Nephron progenitor cell (in vitro differentiated cells): ENCODE measurements at places on chromosomes 5 and 9.

- no peak overlapping the region for H3K4me3 ChIP-seq
- peaks cover 14% of the 10 kb centered on the region for H3K4me1 ChIP-seq
- H3K36me3 ChIP-seq: no peaks in the 10 kb centered on the region
These were observed 110.2 kb upstream of the DAPK1 start for GRCh38 chr9:87387351-87388011.

DNA sequence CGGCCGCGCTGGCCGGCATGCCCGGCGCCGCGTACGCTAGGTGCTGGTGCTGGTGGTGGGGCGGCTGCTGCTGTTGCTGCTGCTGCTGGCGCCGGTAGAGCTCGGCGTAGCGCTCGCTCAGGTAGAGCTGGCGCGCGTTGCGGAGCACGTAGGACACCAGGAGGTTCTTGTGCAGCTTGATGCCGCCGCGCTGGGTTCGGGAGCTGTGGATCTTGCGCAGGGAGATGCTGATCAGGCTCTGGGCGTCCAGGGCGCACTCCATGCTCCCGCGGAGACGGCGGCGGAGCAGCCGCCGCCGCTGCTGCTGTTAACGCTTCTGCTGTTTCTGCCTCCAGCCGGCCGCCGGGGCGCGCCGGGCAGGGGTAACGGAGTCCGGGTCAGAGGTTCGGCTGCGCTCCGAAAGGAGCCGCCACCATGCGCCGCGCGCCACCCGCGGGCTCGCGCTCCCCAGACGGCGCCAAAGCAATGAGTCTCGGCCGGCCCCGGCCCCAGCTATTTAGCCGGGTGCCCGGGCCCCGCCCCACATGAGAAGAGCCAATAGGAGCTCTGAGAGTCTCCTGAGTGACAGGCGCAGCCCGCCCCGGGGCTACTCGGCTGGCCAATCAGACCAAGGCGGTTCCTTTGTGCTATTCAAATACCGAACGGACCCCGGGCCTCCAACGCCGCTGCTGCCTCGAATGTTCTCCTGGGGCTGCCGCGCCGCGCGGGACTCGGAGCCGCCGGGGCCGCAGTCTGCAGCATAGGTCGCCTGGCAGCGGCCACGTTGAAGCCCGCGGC, at the start of gene IER5L:
Gene IER5L, minus strand, starts transcription at position 471 of the 777 bp plus-strand sequence. Its CDS starts 209 bp downstream, at position 262.
- H3K4me3 ChIP-seq: peak within 1 kb of the TSS; percentile 94
- peaks cover 48% of the 10 kb centered on the region for H3K4me1 ChIP-seq
- peak; percentile 95 for DNase-seq
- H3K36me3 ChIP-seq: no peaks in the 10 kb centered on the region

DNA sequence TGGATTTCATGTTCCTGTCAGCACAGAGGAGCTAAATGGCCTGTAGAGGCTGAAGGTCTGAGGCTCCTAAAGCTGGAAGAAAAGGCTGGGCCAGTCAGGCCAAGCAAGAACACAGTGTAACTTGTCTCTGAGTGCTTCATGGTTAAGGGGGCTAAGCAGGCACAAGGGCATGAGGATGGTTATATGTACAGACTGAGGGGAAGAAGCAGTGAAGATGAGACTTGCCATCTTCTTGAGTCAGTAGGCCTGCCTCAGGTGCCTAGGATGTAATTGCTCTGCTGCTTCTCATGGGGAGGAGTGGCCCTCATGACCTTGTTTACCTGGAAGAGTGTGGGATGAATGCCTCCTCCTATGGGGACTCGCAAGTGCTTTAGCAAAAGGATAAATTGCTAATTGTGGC, 8.7 kb upstream of the PSMD5 start:
- H3K36me3 ChIP-seq: no peaks in the 10 kb centered on the region
- DNase-seq: no peak
- peaks cover 2% of the 10 kb centered on the region for H3K27me3 ChIP-seq
- H3K27ac ChIP-seq: no peak overlapping the region
- H3K4me3 ChIP-seq: no peak overlapping the region
- peaks cover 14% of the 10 kb centered on the region for H3K4me1 ChIP-seq

- peak; percentile 30 for DNase-seq
- H3K27me3 ChIP-seq: peaks cover 86% of the 10 kb centered on the region
- peaks cover 38% of the 10 kb centered on the region for H3K4me1 ChIP-seq
- no peaks in the 10 kb centered on the region for H3K36me3 ChIP-seq
- H3K4me3 ChIP-seq: peak overlapping the region; percentile 63
These were observed 60.1 kb downstream of the TMEM174 start for GRCh38 chr5:73233053-73233460.

DNA sequence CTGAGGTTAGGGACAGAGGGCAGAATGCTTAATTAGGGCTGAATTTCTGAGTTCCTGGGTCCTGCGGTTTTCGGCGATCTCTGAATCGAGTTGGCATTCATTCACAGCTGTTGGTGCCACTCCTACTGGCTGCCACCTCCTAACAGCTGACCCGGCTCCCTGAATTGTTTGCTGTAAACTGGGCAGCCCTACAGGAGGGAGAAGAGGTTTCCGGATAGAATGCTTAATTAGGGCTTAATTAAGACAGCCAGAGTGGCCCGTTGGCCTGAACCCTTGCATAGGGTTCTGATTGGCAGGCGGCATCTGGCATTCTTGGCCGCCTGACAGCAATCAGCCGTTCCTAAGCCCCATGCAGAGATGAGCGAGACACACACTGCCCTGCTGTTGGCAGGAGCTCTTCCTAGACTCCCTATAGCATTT, 25.7 kb downstream of the FRMPD1 start:
- no peak for DNase-seq
- H3K4me3 ChIP-seq: no peak overlapping the region
- H3K27ac ChIP-seq: no peak overlapping the region

DNA sequence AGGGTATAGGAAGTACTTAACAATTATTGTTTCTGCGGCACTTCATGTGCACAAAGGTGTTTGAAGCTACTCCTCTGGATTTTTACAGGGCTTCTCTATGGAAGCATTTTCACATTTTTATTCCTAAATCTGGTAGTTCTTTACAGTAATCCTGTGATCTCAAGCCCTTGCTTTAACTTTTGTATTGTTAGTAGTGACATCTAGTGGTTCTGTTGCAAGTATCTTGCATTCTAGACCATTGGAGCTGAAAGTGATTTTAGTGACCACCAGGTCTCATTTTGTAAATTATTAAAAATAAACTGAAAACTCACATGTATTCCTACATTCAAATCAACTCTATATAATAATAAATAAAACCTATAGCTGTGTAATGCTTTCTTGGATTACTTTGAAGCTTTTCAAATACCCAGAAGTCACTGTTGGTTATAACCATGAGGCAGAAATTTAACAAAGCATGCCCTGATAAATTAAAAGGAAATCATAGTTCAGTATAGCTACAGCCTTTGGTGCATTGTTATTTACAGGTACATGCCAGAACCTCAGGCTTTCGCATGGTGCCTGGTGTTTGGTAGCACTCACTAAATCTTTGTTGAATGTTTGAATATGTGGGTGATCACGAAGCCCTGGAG, 18.9 kb downstream of the RPS23 start:
- H3K36me3 ChIP-seq: peaks cover 17% of the 10 kb centered on the region
- no peak for DNase-seq

DNA sequence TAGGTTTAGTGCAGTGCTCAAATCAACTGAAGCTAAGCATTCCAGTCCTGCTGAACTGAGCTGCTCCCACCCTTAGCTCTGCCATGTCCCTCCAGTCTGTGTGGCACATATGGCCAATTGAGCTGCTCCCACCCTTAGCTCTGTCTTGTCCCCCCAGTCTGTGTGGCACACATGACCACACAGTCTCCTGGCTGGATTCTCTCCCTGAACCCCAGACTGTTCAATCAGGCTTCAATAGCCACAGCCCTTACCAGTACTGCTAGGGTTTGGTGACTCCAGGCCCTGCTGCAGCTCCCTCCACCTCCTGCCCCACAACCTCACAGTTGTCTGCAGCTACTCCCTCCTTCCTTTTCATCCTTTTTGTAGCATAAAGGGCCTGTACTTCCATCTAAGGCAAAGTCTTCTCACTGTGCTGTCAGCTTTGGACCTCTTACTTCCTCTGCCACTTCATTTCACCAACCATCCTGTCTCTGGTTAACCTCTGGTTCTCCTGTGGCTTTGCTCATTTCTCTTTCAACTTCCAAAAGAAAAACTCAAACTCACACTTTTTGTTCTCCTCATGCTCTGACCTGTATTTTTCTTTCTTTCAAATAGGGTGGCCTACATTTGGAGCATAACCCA, 50.8 kb downstream of the ADAMTS12 start:
- H3K27ac ChIP-seq: no peak overlapping the region
- DNase-seq: no peak
- H3K4me1 ChIP-seq: no peaks in the 10 kb centered on the region
- H3K4me3 ChIP-seq: no peak overlapping the region
- peaks cover 4% of the 10 kb centered on the region for H3K27me3 ChIP-seq

- H3K27ac ChIP-seq: no peak overlapping the region
- peaks cover 3% of the 10 kb centered on the region for H3K27me3 ChIP-seq
- no peak overlapping the region for H3K4me3 ChIP-seq
- H3K36me3 ChIP-seq: no peaks in the 10 kb centered on the region
These were observed 287.4 kb upstream of the ACTBL2 start for GRCh38 chr5:57770039-57770438.

DNA sequence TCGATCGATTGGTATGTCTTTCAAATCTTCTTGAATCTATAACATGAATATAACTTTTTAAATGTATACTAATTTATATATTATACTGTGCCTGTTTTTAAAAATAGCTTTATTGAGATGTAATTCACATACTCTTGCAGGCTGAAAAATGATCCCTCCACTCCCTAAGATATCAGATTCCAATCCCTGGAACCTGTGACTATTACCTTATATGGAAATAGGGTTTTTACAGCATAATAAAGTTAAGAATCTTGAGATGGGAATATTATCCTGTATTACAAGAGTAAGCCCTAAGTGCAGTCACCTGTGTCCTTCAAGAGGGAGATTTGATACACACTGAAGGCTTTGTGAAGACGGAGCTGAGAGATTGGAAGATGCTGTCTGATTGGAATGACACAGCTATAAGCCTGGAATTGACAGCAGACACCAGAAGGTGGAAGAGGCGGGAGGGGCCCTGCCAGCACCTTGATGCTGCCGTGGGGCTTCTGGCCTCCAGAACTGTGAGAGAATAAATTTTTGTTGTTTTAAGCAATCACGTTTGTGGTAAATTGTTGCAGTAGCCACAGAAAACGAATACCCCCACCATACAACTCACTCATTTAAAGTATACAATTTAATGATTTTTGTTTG, 161.3 kb downstream of the RMI1 start:
- H3K4me1 ChIP-seq: peaks cover 40% of the 10 kb centered on the region
- H3K27me3 ChIP-seq: peaks cover 73% of the 10 kb centered on the region
- DNase-seq: peak; percentile 17
- no peaks in the 10 kb centered on the region for H3K36me3 ChIP-seq
- H3K4me3 ChIP-seq: peak overlapping the region; percentile 60

DNA sequence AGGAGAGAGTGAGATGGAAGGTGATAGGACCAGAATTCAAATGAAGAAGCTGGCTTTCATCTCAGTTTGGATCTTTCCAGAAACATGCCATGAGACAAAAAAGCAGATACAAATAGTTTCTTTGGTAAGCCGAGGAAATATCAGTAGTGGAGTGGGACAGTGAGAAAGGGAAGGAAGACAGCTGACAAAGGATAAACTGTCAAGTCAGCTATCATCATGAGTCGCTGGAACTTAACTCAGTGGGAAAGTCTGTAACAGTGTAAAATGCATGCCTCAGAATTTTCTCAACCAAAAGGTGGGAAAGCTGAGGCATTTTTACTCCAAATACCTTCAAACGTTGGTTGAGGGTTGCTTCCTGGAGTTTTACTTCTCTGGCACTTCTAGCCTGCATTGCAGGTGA, 129.8 kb downstream of the PLPPR1 start:
- no peaks in the 10 kb centered on the region for H3K36me3 ChIP-seq
- no peak overlapping the region for H3K4me3 ChIP-seq
- H3K27ac ChIP-seq: no peak overlapping the region
- no peaks in the 10 kb centered on the region for H3K4me1 ChIP-seq
- DNase-seq: no peak
- no peaks in the 10 kb centered on the region for H3K27me3 ChIP-seq
